GOT3 (cell line): ENCODE measurements at places on chromosomes 11 and 22.

GRCh38 chr11:67544616-67545242, 21.5 kb upstream of the CABP2 start:
- DNase-seq = no peak

- no peak for DNase-seq
Observed at GRCh38 chr11:2304506-2305139, 2.8 kb downstream of the TSPAN32 start.

DNA sequence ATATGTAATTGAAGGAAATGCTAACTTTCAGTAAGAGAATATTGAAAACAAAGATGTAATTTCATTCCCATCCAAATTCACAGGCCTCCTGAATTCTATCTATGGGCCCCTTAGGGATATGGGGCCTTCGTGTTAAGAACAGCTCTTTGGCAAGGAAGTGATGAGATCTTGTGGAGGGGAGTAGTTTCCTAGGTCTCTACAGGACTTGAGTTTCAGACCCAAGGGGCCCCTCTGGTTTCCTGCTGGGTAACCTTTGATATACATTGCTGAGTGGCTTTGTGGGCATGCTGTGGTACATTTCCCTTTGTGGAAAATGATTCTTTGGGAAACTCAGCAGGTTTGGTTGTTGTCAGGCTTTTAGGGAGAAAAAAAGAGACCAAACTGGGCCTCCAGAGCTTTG, 6.2 kb downstream of the STIM1 start:
- DNase-seq = no peak

DNA sequence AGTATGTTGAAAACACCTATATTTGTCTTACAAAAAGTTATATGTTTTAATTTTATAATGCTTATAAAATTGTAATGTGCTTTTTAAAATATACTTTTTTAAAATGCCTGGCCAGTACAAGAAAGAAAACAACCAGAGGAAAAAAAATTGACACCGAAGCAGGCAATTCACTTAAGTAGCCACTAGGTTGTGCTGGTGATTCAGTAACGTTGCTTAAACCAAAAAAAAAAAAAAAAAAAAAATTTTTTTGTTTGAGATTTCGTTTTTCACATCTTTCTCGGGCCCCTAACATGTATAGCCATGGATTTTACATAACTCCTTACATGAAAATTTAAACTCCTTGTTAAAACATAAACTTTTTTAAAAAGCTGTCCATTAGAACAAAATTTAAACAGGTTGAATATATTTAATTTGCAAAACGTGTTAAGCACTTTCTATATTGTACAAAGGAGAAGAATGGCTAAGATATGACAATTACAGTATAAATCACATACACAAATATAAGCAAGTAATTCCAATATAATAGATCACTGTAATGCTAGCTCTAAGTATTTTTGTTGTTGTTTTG, 9.2 kb downstream of the OR8B4 start:
- DNase-seq = no peak

DNA sequence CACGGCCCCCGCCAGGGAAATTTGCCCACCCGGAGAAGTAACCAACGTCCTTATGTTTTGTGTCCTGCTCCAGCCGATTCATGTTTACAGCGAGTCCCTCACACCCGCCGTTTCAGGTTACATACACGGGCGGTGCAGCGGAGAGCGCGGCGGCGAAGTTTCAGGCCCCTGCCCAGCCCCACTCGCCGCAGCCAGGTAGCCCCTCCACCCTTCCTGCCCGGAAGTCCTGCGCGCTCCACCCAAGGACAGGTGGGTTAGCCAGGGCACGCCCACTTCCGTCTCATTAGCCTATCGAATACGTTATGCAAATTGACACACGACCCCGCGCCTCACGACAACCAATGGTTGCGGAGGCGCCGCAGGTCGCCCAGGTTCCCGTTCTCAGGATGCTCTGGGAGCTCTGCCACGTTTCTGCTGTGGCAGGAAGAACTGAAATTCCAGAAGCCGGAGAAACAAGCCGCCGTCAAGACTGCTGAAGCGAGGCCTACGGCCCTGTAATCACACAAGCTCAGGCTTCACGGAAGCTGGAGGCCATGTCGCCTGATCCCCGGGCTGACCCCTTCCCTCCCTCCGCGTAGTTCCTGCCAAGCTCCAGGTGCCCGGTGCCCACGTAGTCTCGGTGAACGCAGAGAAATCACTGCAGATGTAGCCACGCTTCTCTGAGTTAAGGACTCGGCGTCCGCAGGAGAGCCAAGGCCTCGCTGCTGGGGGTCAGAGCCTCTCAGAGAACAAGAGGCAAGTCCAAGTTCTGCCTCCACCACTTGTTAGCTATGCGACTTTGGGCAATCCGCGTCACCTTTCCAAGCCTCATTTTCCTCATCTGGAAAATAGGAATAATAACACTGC, 22.4 kb upstream of the MYH9 start:
- no peak for DNase-seq

DNA sequence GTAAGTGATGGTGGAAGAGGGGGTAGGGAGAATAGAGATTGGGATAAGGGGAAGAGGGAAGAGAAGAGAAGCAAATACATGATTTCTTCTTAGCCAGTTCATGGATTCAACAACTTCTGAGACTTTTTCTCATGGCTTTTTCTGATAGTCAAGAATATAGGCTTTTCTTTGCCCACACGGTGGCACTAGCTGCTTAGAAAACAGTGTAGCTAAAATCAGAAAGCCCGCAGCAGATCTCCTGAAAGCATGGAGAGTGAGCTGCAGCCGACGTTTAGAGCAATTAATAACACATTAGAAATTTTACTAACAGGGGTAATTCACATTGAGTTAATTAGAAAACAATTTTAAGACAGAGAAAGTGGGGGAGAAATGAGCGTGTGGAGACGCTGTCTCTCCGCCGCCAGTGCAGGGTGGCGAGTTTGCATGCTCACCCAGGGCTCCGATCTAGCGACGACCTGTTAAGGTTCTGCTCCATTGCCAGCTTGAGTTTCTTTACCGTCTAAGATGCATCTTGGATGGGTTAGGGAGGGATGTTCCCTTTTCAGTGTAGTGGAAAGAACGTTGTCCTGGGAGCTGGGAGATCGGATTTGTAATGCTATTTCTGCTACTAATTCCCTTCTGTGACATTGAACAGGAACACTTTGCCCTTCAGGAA, 3.3 kb upstream of the RAG1 start:
- DNase-seq = no peak

GRCh38 chr11:18239655-18240054, 3.1 kb upstream of the SAA4 start:
- no peak for DNase-seq

- DNase-seq = no peak
Observed at GRCh38 chr22:37219533-37219932, 7.3 kb upstream of the SSTR3 start.
